ENCODE measurements at places on chromosomes 12 and 14.

- no peak for DNase-seq
Measured at GRCh38 chr14:52960627-52961026, 9.8 kb upstream of the FERMT2 start.

DNA sequence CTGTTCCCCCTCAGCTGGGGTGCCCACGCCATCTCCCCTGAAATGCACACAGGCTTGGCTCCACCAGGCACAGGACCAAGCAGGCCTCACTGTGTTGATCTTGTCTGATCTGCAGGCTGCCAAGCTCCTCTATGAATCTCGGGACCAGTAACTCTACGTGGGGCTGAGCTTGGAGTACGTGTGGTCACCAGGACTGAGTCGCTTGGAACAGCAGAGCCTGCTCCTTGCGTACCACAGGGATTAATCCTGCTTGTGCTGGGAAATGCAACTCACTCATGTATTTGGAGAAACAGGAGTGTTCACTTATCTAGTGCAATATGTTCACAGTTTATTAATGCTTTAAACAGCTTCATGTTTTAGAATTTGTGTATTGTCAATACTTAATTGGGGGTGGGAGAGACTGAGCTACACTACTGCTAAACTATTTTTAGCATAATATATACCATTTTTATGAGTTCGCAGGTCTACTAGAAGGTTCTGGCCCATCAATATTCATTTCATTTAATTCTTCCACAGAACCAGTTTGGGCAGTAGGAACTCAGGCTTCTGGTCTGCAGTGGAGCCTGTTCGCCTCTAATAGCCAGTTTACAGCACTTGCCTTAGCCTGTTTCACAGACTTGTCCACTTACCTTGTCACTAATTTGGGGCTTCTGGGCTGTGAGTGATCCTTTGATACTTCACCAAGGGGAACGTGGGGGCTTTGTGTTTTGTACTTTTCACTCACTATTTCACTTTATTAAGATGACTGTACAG lies 17.4 kb downstream of the ZFYVE21 start:
- DNase-seq = no peak

GRCh38 chr12:39239490-39240486 lies 203.1 kb downstream of the KIF21A start:
- DNase-seq = no peak

DNA sequence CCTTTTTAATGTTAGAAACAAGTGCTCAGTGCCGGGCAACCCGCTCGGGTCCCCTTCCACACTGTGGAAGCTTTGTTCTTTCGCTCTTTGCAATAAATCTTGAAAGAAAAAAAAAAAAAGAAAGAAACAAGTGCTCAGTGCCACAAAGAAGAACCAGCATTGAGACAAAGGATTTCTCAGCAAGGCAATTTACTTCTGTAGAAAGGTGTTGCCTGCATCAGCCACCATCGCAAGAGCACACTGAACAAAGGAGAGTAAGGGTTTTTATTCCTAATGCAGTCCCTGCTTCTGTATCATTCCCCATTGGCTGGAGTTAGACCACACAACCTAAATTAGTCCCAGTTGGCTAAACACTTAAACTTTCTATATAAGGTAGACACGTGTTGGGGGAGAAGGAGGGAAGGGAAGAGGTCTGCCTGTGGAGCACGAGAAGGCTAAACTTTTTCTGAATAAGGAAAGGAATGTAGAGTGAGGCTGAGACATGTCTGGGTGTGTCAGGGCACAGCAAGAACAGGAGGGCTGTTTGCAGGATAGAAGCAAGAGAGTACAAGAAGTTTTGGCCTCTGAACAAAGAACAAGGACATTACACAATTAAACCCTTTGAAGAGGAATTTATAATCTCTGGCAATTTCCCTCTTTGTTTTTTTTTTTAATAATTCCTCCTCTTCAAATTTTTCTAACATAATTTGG lies 21.4 kb downstream of the KLRF2 start:
- no peak for DNase-seq

- DNase-seq = no peak
Measured at GRCh38 chr14:101620821-101621785, 59.8 kb downstream of the DIO3 start.

- peak; percentile 72 for DNase-seq
Measured at GRCh38 chr12:89019439-89020120, 332.7 kb downstream of the DUSP6 start.

GRCh38 chr12:3446653-3447270 lies 44.2 kb upstream of the PRMT8 start:
- DNase-seq = no peak

- DNase-seq = no peak
Measured at GRCh38 chr12:15222219-15222618, 1.0 kb upstream of the RERG start.

- DNase-seq = peak; percentile 84
Measured at GRCh38 chr12:109462868-109463692, 14.0 kb downstream of the KCTD10 start.

DNA sequence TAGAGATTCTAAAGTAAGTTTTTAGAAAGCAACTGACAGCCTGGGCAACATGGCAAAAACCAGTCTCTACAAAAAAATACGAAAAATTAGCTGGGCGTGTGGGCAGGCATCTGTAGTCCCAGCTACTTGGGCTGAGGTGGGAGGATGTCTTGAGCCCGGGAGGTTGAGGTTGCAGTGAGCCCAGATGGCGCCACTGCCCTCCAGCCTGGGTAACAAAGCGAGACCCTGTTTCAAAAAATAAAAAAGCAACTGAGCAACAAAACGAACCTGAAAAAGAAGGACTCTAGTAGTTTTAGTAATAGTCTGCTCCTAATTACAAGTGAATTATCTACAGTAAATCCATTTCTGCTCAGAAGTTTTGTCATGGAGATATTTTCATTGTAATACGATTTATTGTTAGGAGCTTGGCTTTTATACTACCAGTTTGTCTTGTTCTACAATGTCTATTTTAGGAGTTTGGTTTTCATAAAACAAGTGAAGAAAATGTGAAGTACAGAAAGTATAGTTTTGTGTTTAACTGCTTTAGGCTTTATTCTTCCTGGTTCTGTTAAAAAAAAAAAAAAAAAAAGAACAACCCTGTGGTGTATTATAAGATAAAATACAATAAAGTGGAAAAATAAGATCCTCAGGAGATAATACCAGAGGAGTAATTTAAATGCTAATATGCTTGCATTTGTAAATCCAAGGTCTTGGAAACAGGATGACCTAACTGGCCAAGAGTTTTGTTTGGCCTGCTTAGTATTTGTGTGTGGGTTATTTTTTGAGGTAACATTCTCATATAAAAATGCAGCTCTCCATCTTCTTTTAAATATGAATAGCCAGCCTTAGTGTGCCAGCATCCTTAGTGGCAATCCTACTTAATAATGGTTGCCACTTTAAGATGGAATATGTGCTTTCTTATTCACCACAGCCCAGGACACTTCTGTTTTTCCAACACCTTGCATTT lies 2.8 kb downstream of the TMX1 start:
- DNase-seq = no peak
